Testis (tissue), 5 donors: ENCODE measurements at places on chromosomes 5 and 9.

- H3K27me3 ChIP-seq: no peaks in the 10 kb centered on the region
- no peak overlapping the region for H3K27ac ChIP-seq
- H3K4me1 ChIP-seq: peaks cover 12% of the 10 kb centered on the region
- H3K36me3 ChIP-seq: no peaks in the 10 kb centered on the region
- no peak for DNase-seq
These were observed 211.9 kb downstream of the NXNL2 start for GRCh38 chr9:88746743-88747398.

DNA sequence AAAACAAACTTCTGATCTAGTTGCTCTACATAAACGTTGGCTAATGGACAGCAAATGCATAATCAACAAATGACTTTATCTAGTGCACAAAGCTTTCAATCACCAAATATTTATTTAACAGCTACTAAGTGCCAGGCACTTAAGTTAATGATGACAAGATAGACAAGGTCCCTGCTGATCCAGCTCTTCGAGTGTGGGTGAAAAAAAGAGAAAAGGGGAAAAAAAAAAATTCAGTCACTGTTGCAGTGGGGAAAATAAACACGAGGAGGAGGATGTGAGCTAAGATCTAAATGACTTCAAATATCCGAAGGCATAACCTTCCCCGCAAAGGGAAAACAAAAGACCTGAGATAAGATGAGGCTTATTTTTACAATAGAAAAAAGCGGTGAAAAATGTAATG, 9.6 kb downstream of the PSIP1 start:
- H3K27me3 ChIP-seq: no peaks in the 10 kb centered on the region
- H3K36me3 ChIP-seq: no peaks in the 10 kb centered on the region
- no peak overlapping the region for H3K27ac ChIP-seq
- H3K4me3 ChIP-seq: no peak overlapping the region
- no peak for DNase-seq

DNA sequence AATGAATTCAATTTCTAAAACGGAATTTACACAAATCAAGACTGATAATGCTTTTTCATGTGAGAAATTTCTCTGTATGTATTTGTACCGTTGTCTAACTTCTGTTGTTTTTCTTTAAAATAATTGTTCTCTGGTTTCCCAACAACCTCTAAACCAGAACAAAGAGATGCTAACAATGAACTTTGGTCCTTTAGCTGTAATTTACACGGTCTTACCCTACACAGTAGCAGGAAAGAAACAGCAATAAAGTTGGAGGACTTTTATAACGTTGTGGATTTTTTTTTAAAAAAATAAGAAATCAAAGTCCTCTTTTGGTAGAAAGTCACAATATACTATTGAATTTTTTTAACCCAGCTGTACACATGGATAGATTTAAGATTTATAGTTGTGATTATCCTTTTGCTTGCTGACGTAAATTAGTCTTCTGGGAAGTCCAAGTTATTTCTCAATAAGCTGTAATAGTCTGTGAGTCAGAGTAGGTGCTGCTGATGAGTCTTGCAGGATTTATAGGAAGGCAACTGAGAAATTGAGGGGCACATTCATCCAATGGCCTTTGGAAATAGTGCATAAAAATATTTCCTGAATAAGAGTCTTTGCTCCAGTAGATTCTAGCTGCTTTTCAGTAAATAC, 76.8 kb upstream of the PCSK1 start:
- H3K36me3 ChIP-seq: no peaks in the 10 kb centered on the region
- no peak overlapping the region for H3K4me3 ChIP-seq
- H3K4me1 ChIP-seq: no peaks in the 10 kb centered on the region
- no peaks in the 10 kb centered on the region for H3K27me3 ChIP-seq
- no peak for DNase-seq
- no peak overlapping the region for H3K27ac ChIP-seq

DNA sequence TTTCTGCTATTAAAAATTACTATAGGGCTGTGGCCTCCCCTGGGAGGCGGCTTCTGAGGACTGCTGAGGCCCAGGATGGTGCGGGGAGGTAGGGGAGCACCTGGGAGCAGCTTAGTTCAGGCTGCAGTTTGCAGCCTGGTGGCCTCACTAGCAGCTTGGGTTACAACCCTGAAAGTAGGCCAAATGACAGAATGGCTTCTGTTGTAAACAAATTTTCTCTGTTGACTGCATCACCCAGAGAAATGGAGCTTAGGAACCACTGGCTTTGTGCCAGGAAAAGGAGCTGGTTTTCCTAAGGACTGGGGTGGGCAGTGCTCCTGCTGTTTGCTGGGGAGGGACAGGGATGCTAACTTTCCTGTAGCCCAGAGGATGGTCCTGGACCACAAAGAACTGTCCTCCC, 130.3 kb downstream of the ENTREP1 start:
- H3K4me1 ChIP-seq: no peaks in the 10 kb centered on the region
- H3K36me3 ChIP-seq: no peaks in the 10 kb centered on the region
- no peaks in the 10 kb centered on the region for H3K27me3 ChIP-seq

- H3K4me3 ChIP-seq: no peak overlapping the region
- H3K27me3 ChIP-seq: no peaks in the 10 kb centered on the region
- DNase-seq: peak; percentile 41
- no peaks in the 10 kb centered on the region for H3K4me1 ChIP-seq
- H3K27ac ChIP-seq: no peak overlapping the region
These were observed 37.4 kb downstream of the PTTG1 start for GRCh38 chr5:160458806-160459800.

- no peak overlapping the region for H3K27ac ChIP-seq
- no peak overlapping the region for H3K4me3 ChIP-seq
- H3K4me1 ChIP-seq: no peaks in the 10 kb centered on the region
These were observed 3.8 kb downstream of the ACTBL2 start for GRCh38 chr5:57478826-57479225.

GRCh38 chr9:114374936-114375335, 12.8 kb downstream of the AKNA start:
- H3K4me3 ChIP-seq: no peak overlapping the region
- H3K4me1 ChIP-seq: peaks cover 2% of the 10 kb centered on the region
- H3K36me3 ChIP-seq: no peaks in the 10 kb centered on the region
- no peak overlapping the region for H3K27ac ChIP-seq

GRCh38 chr9:15972760-15973159, 419.9 kb downstream of the CCDC171 start:
- DNase-seq: no peak
- no peak overlapping the region for H3K27ac ChIP-seq
- H3K4me1 ChIP-seq: no peaks in the 10 kb centered on the region
- H3K36me3 ChIP-seq: no peaks in the 10 kb centered on the region

DNA sequence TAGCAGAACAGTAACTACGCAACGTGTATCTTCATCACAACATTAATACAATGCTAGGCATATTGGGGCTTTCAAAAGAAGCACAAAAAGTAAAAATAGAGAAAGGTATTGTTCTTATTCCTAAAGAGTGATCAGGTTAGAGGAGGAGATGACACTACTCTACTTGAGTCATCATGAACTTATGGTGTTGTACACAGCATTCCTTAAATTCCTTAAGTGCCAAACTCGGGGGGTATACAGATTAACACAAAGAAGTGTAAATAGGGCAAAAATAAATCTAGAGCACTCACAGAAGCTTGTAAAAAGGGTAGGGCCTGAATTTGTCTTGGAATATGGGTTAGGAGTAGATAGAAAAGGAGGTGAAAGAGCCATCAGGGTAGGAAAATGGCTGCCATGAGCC, 308.0 kb upstream of the DAP start:
- DNase-seq: no peak
- H3K4me3 ChIP-seq: no peak overlapping the region
- H3K27ac ChIP-seq: no peak overlapping the region
- no peaks in the 10 kb centered on the region for H3K27me3 ChIP-seq
- no peaks in the 10 kb centered on the region for H3K4me1 ChIP-seq

GRCh38 chr9:129617167-129617566, 3.7 kb downstream of the C9orf50 start:
- H3K36me3 ChIP-seq: no peaks in the 10 kb centered on the region
- no peak overlapping the region for H3K4me3 ChIP-seq
- no peaks in the 10 kb centered on the region for H3K27me3 ChIP-seq
- DNase-seq: no peak

GRCh38 chr5:32585122-32585445, 273 bp upstream of the SUB1 start:
- no peak for DNase-seq
- H3K27ac ChIP-seq: peak overlapping the region; percentile 100
- peak overlapping the region; percentile 100 for H3K4me3 ChIP-seq
- H3K4me1 ChIP-seq: peaks cover 15% of the 10 kb centered on the region
- H3K27me3 ChIP-seq: no peaks in the 10 kb centered on the region

DNA sequence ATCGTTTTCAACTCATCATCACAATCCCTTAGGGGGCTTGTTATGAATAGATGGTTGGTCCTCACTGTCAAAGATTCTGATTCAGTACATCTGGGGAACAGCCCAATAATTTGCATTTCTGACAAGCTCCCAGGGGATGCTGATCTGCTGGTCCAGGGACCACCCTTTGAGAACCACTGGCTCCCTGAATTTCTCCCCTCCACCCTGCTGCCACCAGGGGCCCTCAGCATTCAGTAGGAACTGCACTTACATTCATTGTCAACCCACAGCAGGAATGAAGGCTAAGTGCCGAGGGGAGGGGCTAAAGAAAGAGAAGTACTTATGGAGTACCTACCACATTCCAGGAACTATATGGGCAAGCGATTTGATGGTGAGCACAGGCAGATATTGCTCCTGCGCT, 85.9 kb downstream of the BOD1 start:
- H3K4me3 ChIP-seq: no peak overlapping the region
- H3K27me3 ChIP-seq: no peaks in the 10 kb centered on the region
- DNase-seq: no peak

DNA sequence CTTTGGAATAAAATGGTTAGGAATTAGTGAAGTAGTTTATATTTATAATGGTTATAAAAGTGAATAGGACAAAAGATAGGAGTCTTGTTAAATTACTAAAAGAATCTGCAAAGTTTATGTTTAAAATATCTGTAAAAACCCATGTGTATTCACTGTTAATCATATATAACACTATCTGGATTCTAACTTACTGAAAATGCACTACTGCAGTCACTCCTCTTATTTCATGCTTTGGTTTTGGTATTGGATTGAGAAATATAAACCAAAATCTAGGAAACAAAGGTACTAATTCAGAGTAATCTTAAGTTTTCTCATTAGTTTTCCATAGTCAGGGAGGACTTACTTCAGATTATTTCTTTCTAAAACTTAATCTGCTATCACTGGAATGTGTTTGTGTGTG, 49.5 kb downstream of the ST8SIA4 start:
- no peaks in the 10 kb centered on the region for H3K27me3 ChIP-seq
- H3K4me1 ChIP-seq: no peaks in the 10 kb centered on the region
- no peaks in the 10 kb centered on the region for H3K36me3 ChIP-seq
- H3K27ac ChIP-seq: peak overlapping the region; percentile 7

- no peaks in the 10 kb centered on the region for H3K36me3 ChIP-seq
- DNase-seq: no peak
- H3K4me3 ChIP-seq: no peak overlapping the region
- H3K27me3 ChIP-seq: no peaks in the 10 kb centered on the region
- H3K4me1 ChIP-seq: no peaks in the 10 kb centered on the region
- no peak overlapping the region for H3K27ac ChIP-seq
These were observed 49.2 kb downstream of the MRPL36 start for GRCh38 chr5:1750469-1750868.

- H3K36me3 ChIP-seq: no peaks in the 10 kb centered on the region
- H3K4me3 ChIP-seq: no peak overlapping the region
- peak overlapping the region; percentile 92 for H3K27ac ChIP-seq
These were observed 57.9 kb downstream of the DIAPH1 start for GRCh38 chr5:141560725-141561483.

DNA sequence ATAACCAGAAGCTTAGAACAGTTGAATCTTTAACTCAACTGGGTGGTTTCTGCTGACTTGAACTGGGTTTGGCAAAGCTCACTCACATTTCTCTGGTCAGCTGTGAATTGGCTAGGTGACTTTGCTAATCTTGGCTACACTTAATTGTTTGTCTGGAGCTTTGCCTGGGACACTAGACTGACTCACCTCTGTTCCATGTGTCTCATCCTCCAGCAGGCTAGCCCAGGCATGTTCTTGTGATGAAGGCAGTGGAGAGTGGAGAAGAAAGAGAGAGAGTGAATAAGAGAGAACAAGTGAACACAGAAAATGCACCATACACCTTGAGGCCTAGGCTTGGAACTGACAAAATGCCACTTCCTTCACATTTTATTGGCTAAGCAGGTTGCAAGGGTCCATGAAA, 32.6 kb downstream of the SPATA31D1 start:
- no peaks in the 10 kb centered on the region for H3K4me1 ChIP-seq
- no peaks in the 10 kb centered on the region for H3K36me3 ChIP-seq
- H3K27ac ChIP-seq: no peak overlapping the region
- no peaks in the 10 kb centered on the region for H3K27me3 ChIP-seq
- no peak overlapping the region for H3K4me3 ChIP-seq
- no peak for DNase-seq

DNA sequence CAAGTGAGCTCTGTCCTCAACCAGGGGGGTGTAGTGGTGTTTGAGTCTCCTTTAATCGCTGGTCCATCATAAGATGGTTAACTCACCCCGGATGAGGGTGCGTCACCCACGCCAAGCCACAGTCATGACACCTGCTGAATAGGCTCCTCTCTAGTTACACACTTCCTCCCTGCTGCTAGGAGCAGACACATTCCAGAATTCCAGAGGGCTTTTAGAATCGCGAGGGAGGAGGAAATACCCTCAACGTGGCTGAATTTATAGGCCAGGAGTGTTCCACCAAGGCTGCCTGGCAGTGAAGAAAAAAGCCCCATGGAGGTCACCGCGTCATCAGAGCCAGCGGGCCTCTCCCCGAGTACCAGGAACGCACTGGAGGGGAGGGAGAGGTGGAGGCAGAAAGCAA, 5.1 kb downstream of the GLRX start:
- H3K27ac ChIP-seq: no peak overlapping the region
- peaks cover 7% of the 10 kb centered on the region for H3K4me1 ChIP-seq
- no peak overlapping the region for H3K4me3 ChIP-seq
- no peaks in the 10 kb centered on the region for H3K36me3 ChIP-seq
- no peak for DNase-seq
- H3K27me3 ChIP-seq: no peaks in the 10 kb centered on the region

GRCh38 chr9:33041432-33042188, 16.5 kb downstream of the DNAJA1 start:
- no peaks in the 10 kb centered on the region for H3K4me1 ChIP-seq
- no peak overlapping the region for H3K4me3 ChIP-seq
- no peak for DNase-seq

GRCh38 chr9:96026655-96027213, 151.2 kb downstream of the ERCC6L2 start:
- no peaks in the 10 kb centered on the region for H3K36me3 ChIP-seq
- H3K27me3 ChIP-seq: no peaks in the 10 kb centered on the region
- peak overlapping the region; percentile 81 for H3K27ac ChIP-seq
- H3K4me1 ChIP-seq: peaks cover 25% of the 10 kb centered on the region
- H3K4me3 ChIP-seq: peak overlapping the region; percentile 49
- no peak for DNase-seq

GRCh38 chr5:36346896-36347690, 45.4 kb upstream of the RANBP3L start:
- H3K27ac ChIP-seq: no peak overlapping the region
- DNase-seq: no peak
- H3K4me3 ChIP-seq: no peak overlapping the region
- no peaks in the 10 kb centered on the region for H3K27me3 ChIP-seq
- no peaks in the 10 kb centered on the region for H3K4me1 ChIP-seq

GRCh38 chr9:93226819-93227218, 42.9 kb downstream of the WNK2 start:
- H3K36me3 ChIP-seq: no peaks in the 10 kb centered on the region
- no peaks in the 10 kb centered on the region for H3K27me3 ChIP-seq
- H3K4me1 ChIP-seq: no peaks in the 10 kb centered on the region
- DNase-seq: no peak
- no peak overlapping the region for H3K27ac ChIP-seq
- H3K4me3 ChIP-seq: no peak overlapping the region
